ENCODE measurements at places on chromosomes 4 and X.

DNA sequence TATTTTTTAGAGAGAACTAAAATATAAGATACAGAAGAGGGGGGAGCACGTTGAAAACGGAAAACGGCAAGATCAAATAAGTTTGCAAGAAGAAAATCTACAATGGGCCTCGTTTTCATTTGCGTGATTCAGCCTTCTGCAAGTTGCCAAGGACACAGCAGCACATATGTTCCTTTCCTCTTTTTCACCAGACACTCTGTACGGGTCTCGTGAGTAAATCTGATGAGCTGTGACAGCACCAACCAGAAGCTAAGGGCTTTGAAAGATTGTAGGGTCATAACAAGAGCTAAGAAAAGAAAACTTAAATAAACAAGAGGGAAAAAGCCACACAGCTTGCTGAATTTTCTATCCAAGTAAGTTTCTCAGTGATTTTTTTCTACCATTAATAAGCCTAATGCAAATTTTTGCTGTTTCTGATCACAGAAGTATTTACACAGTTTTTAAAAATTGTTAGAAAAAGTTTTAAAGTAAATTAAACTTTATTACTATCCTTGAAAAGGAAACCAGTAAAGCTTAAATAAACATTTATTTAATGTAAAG is 63.4 kb downstream of the SCML2 start:
- DNase-seq, result no peak

GRCh38 chr4:4914965-4915845 is 55.7 kb downstream of the MSX1 start:
- DNase-seq, result no peak

DNA sequence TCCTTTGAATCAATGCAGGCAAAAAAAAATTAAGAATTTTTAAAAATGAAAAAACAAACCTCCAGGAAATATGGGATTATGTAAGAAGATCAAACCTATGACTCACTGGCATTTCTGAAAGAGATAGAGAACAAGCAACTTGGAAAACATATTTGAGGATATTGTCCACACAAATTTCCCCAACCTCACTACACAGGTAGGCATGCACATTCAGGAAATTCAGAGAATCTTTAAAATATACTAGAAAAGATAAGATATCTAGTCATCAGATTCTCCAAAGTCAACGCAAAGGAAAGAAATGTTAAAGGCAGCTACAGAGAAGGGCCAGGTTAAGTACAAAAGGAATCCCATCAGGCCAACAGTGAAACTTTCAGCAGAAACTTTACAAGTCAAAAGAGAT is 85.6 kb downstream of the ANTXR2 start:
- DNase-seq, result no peak

DNA sequence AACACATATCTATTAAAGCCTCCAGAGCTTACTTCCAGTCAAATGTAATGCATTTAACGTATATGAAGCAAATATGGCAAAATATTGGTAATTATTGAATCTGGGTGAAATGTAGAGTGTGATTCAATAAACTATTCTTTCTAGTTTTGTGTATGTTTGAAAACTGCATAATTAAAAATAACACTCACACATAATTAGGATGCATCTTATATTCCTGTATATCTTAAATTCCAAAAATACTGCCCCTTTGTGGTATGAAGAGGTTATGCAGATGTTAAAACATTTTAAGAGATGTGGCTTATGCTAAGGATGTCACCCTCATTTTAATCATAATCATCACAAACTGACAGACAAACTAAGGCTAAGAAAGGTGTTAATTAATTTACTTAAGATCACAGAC is 182.9 kb downstream of the COX18 start:
- no peak for DNase-seq

GRCh38 chrX:151789179-151789800 is 54.7 kb downstream of the CNGA2 start:
- DNase-seq, result no peak

DNA sequence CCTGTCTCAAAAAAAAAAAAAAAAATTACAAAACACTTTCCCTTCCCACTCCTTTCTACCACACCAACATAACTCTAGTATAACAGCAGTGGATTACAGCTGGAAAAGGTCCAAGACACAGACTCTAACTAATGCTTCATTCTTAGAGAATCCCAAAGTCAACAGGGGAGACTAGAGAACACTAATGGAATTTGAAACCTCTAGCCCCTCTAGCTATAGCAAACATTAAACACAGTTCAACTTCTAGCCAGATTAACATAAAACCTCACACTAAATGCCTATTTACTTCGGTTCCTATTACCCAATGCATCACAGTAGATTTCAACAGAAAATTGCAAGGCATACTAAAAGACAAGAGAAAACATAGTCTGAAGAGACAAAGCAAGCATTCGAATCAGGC is 10.5 kb upstream of the DHX15 start:
- DNase-seq, result no peak

DNA sequence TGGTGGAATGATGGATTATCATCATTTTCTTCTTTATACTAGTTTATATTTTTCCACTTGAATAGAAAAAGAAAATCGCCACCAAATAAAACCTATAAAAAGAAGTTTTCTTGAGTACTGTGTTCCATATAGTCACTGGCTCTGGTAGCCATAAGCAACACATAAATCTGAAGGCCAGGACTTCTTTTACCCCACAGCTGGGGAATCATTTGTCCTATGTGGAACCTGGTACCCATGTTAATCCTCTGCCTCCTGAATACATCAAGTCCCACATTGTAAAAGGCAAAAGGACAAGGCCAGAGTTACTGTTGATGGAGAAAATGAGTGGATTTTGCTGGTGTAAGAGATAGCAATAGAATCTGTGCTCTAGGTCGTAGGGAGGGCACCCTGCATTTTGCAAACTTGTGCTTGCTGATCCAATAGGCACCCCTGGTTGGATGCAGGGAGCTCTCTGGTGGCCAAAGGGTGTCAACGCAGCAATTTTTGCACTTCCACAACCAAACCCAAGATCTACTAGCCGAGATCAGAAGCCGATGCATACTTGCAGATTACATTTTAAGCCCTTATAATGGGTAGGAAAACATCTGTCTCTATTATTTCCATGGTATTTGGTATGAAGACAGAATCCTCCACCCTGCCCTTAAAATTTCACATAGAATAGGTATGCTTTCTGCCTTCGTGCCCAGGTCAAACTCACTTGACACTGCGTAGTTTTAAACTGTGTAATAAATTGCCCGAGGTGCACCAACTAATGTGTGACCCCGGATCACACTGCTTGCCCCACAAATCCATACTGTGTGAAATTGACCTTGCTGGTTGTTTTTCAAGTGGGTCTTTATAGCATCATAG is 146.2 kb upstream of the SCML1 start:
- peak; percentile 21 for DNase-seq

DNA sequence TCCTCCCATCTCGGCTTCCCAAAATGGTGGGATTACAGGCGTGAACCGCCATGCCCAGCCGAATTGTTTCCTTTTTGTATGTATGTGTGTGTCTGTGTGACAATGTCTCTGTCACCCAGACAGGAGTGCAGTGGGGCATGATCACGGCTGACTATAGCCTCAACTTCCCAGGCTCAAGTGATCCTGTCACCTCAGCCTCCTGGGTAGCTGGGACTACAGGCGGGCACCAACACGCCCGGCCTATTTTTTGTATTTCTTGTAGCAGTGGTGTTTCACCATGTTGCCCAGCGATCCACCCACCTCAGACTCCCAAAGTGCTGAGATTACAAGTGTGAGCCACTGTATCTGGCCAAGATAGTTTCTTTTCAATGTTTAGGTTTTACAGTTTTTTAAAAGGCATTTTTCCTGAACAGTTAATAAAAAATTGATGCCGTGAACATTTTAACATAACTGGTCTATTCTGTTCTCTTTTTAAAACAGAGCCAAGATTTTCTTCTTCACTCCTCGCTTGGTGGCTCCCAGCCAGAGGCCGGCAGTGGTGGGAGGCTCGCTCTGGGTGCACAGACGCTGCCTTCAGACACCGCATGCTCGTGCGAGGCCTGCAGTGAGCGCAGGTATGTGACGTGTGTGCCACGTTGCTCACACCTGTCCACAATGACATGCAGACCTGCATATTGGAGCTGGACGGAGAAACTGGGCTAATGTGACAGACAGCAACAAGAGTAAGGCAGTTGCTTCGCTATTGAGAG is 88.5 kb downstream of the FAM193A start:
- DNase-seq, result no peak

GRCh38 chrX:19628011-19628575 is 112.8 kb upstream of the MAP3K15 start:
- no peak for DNase-seq

- no peak for DNase-seq
These were observed 33.7 kb upstream of the ADH6 start for GRCh38 chr4:99252746-99253145.

DNA sequence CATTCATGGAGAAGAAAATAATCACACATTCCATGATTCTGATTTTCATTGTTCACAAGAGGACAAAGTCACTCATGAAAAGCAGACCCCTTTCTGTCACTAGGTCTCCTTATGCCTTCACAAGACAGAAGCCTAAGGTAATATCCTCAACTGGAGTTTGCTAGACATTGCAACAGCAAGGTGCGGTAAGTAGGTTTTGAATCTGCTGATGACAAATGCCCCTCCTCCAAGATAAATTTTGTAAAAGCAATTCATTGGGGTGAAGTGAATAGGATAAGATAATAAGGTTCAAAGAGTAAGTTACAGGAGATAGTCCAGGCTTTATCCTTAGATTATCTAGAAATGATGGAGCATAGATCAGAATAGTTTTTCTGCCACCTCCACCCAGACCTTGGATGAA is 16.1 kb upstream of the CYP2U1 start:
- DNase-seq, result no peak

DNA sequence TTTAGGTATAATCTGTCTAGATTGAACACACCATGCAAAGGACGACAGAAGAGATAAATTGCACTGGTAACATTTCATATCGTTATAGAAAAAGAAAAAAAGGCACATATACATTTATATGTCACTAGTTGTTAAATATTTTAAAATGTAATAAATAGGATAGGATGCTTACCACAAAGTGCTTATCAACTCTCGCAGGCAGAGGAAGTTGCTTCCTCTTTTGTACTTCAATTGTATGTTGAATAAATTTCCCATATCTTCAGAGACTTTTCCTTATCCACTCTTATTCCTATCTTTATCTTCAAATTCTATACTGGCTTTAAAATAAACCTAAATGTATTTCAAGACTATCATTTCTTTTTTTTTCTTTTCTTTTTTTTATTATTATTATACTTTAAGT is 163.3 kb upstream of the SPOCK3 start:
- no peak for DNase-seq

GRCh38 chrX:65990702-65991101 is 49.2 kb downstream of the VSIG4 start:
- no peak for DNase-seq

DNA sequence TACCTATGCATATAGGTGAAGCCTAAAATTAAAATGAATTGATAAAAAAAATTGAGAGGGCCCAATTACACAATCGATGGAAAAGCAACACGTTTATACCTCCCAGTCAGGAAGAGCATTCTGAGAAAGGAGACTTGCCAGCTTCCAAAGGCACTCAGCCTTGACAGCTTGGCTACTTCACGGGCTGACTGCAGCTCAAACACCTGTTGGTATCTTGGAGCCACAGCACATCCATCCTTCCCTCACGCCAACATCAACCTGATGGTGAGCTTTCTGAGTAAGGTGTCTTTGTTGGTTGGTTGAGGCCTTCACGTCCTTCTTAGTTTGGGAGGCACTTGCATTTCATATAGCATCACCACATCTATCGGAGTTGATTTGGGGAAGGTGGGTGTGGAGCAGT is 598.9 kb upstream of the DIPK2B start:
- DNase-seq, result no peak

DNA sequence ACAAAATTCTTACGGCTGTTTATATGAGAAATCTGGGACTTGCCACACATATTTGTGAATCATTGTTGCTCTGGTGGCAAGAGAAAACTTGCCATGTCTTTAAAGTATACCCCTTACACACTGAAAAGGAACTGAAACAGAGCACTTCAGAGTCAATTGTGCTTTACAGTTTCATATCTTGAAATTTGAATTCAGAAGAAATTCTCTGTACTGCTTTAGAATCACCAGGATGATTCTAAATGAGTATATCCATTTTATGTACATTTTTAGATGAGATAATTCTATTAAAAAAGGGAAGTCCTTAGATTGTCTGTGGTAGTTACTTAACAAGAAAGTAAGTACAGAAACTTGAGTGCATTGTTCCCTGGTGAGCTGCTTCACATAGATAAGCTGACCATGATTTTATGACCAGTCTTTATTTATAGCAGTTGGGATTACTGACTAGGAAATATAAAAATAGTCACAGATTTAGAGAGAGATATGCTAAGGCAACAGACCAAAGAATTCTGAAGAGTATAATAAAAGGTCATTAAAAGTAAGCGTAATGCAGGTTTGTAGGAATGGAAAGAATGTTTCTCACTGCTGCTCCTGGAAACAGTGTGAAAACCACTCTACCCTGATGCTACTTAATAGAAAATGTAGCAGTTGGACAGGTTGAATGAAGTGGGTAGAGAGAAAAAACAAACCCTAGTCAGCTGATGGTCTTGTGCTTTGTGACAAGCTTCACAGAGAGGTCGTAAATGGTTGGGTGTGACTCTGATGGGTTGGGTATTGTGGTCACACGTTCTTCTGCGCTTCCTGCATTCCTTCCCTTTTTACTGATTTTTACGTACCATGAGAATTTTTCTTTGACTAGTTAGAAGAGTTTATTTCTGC is 41.0 kb downstream of the FNIP2 start:
- DNase-seq, result no peak

- no peak for DNase-seq
These were observed 20.9 kb upstream of the PLAC1 start for GRCh38 chrX:134679221-134679620.

- no peak for DNase-seq
These were observed 154.9 kb upstream of the TECRL start for GRCh38 chr4:64564126-64564525.

DNA sequence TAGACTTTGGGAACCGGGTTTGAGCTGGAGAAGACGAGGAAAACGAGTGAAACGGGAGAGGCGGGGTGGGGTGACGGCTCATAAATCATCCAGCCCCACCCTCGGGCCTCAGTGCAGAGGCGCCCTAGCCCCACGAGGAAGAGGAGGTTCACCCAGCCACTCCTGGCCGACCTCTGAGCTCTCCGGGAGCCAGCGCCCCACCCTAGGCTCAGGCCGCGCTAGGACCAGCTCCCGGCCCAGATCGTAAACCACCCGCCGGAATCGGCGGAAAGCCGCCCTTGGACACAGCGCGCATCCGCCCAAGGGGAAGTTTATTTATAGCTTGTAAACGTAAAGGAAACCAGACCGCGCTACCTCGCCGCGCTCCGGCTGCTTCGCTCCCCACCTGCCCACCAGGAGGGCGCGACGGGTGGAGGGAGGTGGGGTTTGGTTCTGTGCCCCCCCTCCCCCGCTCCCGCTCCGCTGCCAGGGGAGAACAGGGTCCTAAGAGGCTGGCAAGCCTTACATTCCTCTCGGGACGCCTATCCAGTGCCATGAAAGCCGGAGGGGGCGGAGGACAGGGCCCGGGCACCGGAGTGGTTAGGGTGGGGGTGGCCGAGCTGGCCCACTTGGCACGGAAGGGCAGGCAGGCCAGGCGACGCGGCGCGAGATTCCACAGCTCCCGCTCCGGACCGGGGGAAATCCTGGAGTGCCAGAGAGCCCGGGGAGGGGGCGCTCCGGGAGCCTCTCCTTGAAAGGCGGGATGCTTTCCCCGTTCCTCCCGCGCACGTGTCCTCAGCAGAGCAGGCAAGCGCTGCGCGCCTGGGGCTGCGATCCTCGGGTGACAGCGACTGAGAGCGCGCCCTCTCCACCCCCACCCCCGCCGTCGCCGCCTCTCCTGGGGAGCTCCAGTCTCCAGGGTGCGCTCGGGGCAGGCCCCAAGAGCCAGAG is 84.2 kb downstream of the BCOR start:
- no peak for DNase-seq

- DNase-seq, result no peak
These were observed 63.0 kb upstream of the HHIP start for GRCh38 chr4:144582975-144583374.

- DNase-seq, result no peak
These were observed 332.4 kb downstream of the BCOR start for GRCh38 chrX:39765327-39765726.
